ENCODE measurements at places on chromosomes 2 and 18.

DNA sequence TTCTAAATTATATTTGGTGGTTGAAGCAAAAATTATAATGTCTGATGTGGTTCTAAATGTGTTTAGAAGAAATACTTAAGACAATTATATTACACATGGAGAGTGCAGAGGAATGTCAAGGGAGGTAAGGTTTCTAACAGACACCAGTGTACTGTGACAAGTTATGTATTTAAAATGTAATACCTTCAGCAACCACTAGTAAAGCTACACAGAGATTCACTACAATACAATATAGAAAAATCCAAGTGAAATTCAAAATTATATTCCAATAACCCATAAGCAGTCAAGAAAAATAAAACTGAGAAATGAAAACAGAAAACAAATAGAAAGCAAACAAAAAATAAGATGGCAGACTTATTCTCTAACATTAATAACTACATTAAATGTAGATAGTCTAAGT, 249.5 kb upstream of the KLHL14 start:
- DNase-seq = no peak

DNA sequence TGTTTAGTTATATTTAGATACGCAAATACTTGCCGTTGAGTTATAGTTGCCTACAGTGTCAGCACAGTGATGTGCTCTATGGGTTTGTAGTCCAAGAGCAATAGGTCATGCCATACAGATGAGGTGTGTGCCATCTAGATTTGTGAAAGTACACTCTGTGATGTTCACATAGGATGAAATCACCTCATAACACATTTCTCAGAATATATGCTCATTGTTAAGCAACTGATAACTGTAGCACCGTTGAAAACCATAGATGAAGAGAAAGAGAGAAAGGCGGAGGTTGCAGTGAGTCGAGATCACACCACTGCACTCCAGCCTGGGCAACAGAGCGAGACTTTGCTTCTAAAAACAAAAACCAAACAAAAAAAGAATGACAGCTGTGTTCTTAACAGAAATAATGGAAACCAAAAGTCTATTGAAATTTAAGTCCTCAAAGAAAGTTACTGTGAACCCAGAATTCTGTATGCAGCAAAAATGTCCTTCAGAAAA, 9.5 kb downstream of the DGKD start:
- no peak for DNase-seq

DNA sequence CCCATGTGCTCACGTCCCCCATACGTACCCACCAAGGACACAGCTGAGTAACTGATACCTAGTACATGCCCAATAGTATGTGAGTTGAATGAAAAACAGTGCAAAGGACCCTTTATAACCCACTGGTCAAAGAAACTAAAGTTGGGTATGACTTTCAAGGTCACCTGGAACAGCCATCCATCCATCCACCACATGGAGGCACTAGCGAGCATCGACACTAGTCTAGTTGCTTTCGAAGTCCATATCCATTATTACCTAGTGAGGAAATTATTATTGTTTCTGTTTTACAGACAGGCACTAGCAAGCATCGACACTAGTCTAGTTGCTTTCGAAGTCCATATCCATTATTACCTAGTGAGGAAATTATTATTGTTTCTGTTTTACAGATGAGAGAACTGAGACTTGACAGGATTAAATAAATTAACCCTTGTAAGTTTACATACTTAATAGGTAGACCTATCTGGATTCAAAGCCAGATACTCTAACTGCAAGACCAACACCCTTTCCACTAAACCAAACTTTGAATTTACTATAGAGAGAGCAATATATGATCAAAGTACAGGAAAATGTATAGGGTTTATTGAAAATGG, 233.7 kb downstream of the METTL4 start:
- DNase-seq = no peak

DNA sequence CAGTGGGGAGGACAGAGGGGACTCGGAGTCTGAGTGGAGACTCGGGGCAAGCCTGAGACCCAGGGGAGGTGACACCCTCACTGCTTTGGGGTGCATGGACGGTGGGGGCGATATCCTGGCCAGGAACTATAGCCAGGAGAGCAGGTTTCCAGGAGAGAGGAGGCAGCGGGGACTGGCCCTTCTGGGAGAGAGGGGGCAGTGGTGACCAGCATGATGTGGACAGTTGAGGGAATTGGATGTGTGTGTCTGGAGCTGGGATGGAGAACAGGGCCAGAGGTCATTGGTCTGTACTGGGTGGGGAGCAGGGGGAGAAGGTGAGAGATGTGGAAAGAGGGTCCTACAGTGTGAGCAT, 63.6 kb downstream of the ACKR3 start:
- DNase-seq = no peak

DNA sequence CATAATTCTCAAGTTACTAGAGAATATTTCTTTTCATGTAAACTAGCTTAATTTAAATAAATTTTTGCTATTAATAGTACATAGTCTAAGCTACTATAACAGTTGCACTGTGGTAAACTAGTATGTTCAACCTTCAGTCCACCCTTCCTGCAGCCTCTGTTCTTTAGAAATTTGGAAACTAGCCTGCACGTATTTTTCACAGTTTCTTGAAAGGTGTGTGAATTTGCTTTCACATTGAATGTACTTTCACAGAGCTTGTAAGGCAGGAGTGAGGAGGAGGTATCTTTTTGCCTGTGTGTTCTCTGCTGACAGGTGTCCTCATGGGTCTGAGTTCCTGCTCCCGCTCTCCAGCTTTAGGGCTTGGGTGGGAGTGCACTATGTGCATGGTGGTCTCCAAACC, 117.5 kb downstream of the ATP9B start:
- no peak for DNase-seq

DNA sequence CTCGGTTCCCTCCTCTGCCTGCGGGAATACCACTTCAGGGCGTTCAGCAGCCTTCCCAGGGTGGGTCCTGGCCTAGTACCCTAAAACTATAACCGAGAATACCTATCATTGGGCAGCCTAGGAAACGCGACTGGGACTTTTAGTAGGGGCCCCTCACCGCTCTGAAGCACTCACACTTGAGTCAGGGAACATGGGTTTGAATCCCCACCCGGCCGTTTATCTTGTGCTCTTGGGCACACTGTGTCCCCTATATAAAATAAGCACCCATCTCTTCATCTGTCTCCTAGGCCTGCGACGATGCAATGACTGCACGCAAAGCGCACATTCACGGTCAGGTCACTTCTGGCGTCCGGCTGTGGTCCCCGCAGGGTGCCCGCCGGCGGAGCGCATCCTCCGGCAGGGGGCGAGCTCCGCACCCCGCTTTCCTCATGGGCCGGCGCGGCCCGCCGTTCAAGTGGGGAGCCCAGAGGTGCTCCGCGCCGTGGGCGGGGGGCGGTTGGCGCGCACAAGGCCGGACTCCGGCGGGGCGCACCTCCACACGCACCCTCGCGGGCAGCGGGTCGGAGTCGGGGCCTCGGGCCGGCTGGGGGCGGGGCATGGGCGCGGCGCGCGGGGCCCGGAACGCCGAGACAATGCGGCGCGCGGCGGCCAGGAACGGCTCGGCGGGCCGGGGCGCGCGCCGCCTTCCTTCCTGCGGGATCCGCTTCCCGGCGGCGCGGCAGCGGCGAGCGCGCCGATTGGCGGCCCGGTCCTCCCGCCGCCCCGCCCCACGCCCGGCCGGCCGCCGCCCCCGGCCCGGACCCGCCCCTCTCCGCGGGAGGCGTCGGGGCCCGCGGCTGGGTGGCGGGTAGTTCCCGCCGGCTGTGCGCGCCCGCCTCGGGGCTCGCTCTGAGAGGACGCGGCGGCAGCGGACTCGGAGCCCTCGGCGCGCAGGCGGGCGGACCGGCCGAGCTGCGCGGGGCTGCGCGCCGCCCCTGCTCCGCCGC, at the start of gene ASAP2:
TSS of gene ASAP2 (plus strand) at position 850 of the 986 bp plus-strand sequence. CDS start 293 bp downstream, outside the sequence.
- DNase-seq = peak; percentile 82

DNA sequence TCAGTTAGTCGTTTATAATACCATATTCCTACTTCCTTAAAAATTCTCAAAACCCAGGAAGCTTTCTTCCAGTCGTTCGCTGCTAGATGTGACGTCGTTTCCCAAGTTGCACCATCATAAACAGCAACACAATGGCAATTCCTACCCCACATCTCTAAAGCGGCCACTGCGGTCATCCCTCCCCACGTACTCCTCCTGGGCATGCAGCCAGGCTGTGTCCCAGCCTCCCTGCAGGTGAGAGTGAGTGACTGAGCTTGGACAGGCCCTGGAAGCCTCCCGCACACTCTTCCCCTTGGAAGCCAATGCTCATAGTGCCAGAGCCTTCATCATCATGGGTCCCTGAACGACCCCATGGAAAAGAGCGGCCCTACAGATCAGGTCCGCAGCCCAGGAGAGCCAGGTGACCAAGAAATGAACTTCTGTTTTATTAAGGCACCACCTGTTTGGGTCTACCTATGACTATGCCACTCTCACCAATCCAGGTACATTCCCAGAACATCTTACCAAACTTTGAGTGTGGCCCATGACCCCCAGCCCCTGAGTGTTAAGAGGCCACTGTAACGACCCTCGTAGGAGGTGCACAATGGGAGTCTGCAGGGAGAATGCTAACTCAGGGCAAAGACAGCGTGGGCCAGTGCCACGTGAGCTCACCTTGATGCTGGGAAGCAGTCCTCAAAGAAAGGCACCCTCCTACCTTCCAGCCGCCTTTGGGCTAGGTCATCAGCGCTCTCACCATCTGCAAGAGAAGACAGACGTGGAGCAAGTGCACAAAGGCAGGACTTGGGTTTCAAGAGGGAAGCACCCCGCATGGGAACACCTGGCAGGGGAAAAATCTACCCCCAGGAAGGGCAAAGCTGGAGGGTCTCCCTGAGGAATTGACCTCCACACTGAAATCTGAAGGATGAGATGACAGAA, 74.7 kb upstream of the RAB6C start:
- DNase-seq = no peak

DNA sequence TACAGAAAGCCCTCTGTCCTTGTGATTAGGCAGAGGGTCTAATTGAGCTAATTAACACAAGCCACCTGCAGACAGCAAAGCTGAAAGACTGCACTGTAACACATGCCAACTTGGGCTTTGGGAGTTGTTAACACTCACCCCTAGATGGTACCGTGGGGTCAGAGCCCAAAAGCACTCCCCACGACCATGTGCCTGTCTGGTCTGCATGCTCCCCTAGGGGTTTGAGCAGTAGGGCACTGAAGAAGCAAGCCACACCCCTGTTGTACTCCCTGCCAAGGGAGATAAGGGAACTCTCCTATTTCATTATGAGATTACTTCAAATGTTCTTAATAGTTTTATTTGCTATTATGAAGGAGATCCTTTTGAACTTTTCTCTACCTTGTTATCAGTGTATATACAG, 560.1 kb upstream of the FSHR start:
- no peak for DNase-seq

GRCh38 chr2:97714950-97715652, 1.7 kb downstream of the ZAP70 start:
- no peak for DNase-seq

GRCh38 chr2:133389569-133389968, 178.7 kb downstream of the NCKAP5 start:
- no peak for DNase-seq

DNA sequence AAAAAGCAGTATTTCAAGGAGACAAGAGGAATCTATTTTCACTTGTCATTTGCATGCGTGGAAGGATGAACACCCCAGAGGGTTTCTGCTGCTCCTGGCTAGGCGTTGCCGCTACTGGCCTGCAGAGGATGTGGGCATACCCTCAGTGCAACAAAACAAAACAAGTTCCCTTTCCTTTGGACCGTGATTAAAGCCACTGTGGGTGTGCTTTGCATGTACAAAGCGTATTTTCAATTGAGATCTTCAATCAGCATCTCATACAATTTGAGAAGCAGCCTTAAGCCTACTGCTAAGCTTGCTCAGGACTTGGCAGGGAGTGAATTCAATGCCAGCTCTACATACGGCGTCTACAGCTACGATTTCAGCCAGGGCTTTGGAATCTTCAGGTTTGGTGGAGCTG, 298.4 kb downstream of the LPIN1 start:
- DNase-seq = no peak

- DNase-seq = no peak
Measured at GRCh38 chr2:74584088-74584645, 29.6 kb downstream of the DOK1 start.

DNA sequence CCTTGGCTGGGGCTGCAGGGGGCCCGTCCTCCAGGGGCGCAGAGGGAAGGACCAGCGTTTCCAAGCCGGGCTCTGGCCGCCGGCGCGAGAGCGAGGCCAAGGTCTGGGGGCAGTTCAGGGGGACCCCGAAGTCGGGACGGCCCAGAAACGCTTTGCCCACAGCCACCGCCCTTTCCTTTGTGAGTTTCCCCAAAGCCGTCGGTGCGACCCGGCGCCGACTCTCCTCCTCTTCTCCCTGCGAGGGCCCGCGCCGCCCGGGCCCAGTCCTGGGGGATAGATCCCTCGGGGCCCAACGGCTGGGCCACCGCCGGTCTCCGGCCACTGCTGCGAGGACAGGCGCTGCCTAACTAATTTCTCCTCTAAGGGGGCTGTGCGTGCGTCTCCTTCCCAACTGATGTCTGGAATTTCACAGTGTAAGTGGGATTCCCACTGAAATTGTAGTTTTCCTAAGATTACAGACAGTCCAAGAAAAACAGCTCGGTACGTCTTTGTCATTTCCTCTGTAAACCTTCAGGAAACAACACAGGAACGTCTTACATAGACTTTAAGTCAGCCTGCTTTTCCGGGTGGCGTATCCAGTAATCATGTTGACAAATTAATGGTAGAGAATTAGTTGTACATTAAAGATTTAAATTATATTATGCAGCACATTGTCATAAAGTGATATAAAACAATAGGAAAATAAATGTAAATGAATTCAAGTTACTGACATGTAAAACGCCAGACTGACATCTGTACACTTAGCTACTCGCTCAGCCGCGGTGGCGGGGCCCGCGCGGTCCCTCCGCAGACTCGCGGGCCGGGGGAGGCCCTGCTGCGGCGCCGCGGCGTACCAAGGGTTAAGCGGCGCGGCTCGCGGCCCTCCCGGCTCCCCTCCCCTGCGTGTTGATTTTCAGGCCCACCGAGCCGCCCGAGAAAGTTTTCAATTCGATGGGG, 139.4 kb upstream of the SIX3 start:
- peak; percentile 33 for DNase-seq

DNA sequence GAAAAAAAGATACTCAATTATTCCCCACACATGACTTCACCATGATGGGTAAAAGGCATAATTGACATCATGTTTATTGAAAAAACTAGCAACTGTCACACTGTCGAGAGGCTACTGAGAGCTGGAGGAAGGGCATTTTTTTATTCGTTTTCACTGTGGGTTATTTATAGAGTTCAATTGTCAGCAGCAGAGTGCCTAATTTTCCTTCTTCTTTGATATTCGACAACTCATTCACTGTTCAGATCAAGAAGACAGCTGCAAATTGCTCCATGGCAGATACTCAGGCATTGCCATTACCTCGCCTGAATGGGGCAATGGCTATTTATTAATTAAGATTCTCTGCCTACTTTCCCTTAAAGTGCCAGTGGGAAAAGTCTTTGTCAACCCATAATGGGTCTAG, 197.5 kb upstream of the NRP2 start:
- no peak for DNase-seq

- no peak for DNase-seq
Measured at GRCh38 chr2:32632089-32632488, 4.2 kb downstream of the TTC27 start.

Data from nephron progenitor cell (in vitro differentiated cells).